Neural progenitor cell (in vitro differentiated cells): ENCODE measurements at places on chromosomes 5 and 9. TPM values are rescaled to one million over a fixed set of nuclear protein-coding genes. Genes with fewer than 3 reads are reported as not detected.
A peak's percentile ranks its signal among the peaks of the same experiment; 100 is the strongest.

DNA sequence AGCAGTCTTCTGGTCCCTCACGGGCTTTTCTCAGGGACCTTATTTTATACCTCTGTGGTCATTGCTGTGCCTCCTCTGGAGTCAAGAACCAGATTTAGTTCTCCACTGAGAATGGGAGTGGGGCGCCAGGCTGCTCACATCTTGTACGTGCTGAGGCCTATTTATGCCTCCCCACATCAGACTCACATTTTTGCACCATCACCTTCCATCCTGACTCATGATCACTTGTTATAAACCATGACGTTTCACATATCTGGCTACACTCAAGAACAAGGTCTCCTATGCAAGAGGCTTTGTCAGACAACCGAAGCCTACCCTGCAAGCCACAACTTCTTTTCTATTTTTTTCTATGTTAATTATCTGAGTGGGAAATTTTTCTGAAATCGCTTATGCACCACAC is 10.7 kb downstream of the PRUNE2 start:
- no peaks in the 10 kb centered on the region for H3K36me3 ChIP-seq
- H3K4me1 ChIP-seq = no peaks in the 10 kb centered on the region
- DNase-seq = no peak
- no peak overlapping the region for H3K4me3 ChIP-seq
- no peak overlapping the region for H3K27ac ChIP-seq

GRCh38 chr9:76646249-76646648 is 118.0 kb upstream of the PCA3 start:
- H3K4me1 ChIP-seq = peaks cover 28% of the 10 kb centered on the region
- no peak overlapping the region for H3K4me3 ChIP-seq
- DNase-seq = no peak
- no peak overlapping the region for H3K27ac ChIP-seq
- no peaks in the 10 kb centered on the region for H3K27me3 ChIP-seq
- no peaks in the 10 kb centered on the region for H3K36me3 ChIP-seq

DNA sequence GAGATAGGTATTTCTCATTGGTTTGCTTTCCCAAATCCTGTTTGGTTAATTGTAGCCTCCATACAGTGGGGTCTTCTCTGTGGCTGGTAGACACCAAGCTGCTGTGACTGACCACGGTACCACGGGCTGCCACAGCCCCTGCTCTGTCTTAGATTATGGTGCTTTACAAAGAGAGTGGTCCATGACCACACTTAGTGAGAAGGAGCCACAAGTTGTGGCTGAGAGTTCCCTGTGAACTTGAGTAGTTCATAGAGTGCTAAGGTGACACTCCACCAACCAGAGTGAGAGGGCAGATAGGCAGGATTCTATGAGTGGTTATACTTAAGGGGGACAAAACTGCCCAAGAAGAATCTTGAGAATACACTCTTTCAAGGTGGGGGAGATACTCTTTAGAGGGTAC is 25.8 kb upstream of the ZBTB34 start:
- no peak overlapping the region for H3K4me3 ChIP-seq
- no peak overlapping the region for H3K27ac ChIP-seq
- DNase-seq = no peak
- H3K27me3 ChIP-seq = no peaks in the 10 kb centered on the region
- no peaks in the 10 kb centered on the region for H3K4me1 ChIP-seq
- H3K36me3 ChIP-seq = no peaks in the 10 kb centered on the region

DNA sequence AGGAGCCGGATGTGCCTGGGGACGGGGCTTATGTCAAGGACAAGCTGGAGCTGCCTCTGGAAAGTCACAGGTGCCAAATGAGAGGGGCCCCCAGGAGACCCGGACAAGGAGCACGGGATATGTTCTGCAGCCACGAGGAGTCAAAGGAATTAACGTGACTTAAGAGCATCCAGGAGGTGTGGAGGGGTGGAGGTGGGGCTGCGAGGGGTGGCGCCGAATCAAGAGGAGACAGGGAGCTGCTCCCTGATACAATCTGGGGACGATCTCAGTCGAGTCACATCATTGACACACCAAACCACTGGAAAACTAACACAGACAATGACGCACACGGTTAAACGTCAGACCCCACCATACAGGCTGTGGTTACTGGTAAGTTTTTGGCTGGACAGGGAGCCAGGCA is 10.4 kb downstream of the CCDC127 start:
- H3K36me3 ChIP-seq = no peaks in the 10 kb centered on the region
- H3K27me3 ChIP-seq = no peaks in the 10 kb centered on the region
- DNase-seq = no peak
- no peaks in the 10 kb centered on the region for H3K4me1 ChIP-seq
- no peak overlapping the region for H3K27ac ChIP-seq
- no peak overlapping the region for H3K4me3 ChIP-seq

DNA sequence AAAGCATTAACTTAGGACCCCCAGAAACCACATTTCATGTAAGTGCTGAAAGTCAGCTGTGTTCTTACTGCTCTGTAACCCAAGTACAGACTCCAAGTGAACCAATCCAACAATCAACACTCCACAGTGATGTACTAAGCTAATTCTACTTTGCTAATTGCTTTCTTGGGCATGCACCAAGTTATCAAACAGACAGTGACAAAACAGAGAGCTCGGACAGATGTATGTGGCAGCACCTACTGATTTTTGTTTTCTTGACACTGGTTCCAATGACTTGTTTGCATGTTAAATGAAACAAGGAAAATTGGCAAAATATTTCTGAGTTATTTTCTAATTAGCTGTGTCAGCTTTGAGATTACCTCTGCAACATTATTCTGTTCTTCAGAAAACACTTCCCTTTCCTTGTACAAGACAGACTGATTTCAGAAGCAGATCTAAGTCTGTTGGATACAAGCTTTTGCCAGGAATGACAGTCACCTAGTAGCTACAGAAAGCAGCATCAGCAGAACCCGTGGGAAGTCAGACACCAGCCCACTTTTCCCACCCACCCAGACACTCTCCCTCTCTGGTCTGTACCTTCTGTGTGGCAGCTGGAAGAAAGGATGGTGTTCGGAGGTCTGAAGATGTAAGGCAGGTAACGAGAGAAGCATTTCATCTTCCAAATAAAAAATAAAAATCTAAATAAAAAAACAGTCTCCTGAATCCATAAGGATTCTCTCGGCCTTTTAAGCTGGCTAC is 176.7 kb upstream of the PPP2R2B start:
- peaks cover 17% of the 10 kb centered on the region for H3K4me1 ChIP-seq
- H3K36me3 ChIP-seq = no peaks in the 10 kb centered on the region
- no peaks in the 10 kb centered on the region for H3K27me3 ChIP-seq
- no peak overlapping the region for H3K4me3 ChIP-seq

DNA sequence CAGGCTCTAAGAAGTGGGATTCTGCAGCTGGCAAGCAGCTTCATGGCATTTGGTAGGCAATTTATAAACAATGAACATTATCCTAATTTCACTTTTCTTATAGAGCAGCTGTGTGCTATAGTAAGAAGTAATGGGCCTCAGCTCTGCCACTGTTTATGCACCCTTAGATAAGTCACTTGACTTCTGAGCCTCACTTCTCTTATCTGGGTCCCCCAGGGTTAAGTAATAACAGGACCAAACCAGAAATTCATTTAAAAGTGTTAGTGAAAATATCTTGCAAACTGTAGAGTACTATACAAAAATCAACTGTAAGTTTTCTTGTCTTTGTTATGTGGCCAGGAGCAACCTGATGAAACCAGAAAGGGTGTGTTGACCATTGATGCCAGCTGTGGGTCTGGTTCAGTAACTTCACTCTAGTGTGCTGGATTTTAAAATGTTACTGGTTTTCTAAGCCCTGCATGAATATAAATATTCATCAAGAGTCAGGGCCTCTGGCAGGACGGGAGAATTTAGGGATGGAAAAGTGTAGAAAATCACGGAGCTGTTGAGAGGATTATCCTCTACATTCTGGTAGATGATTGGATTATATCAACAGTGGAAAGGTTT is 24.2 kb downstream of the TNFAIP8 start:
- no peak for DNase-seq
- no peaks in the 10 kb centered on the region for H3K36me3 ChIP-seq
- H3K27me3 ChIP-seq = no peaks in the 10 kb centered on the region
- no peak overlapping the region for H3K4me3 ChIP-seq
- H3K27ac ChIP-seq = no peak overlapping the region
- H3K4me1 ChIP-seq = no peaks in the 10 kb centered on the region

- H3K27me3 ChIP-seq = peaks cover 3% of the 10 kb centered on the region
- H3K4me3 ChIP-seq = no peak overlapping the region
- H3K36me3 ChIP-seq = no peaks in the 10 kb centered on the region
- H3K4me1 ChIP-seq = no peaks in the 10 kb centered on the region
- H3K27ac ChIP-seq = no peak overlapping the region
These were observed 70.9 kb downstream of the TMEM215 start for GRCh38 chr9:32854271-32854670.

GRCh38 chr5:37812365-37812764 is 27.5 kb downstream of the GDNF start:
- no peak overlapping the region for H3K27ac ChIP-seq
- H3K36me3 ChIP-seq = no peaks in the 10 kb centered on the region
- no peak overlapping the region for H3K4me3 ChIP-seq
- peaks cover 16% of the 10 kb centered on the region for H3K4me1 ChIP-seq

DNA sequence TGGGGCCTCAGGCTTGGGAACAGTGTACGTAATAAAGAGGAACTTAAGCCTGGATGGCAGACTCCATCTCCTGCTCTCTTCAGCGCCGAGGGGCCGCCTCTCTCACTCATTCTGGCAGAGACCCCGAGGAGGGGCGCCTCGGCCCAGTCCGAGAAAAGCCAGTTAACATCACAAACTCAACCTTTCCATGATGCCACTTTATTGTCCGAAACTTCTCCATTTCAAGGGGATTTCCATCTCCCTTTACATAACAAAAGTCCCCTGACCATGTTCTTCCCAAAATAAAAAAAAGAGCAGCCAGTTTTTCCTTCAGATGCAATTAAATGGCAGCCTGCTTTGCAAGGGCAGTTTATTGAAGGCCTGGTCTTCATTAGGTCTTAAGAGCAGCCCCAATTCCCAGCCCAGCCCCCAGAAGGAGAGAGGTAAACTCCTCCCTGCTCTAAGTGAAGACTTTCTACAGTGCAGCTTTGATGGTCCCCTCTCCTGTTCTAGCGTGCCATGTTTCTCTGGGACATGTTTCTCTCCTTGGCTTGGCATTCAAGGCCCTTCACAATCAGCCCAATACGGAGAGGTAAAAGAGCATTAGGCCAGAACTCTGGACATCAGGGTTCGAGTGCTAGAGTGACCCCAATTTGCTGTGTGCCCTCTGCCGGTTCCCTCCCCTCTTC is 19.5 kb upstream of the RAB14 start:
- no peaks in the 10 kb centered on the region for H3K36me3 ChIP-seq
- H3K4me1 ChIP-seq = peaks cover 34% of the 10 kb centered on the region
- H3K27ac ChIP-seq = peak overlapping the region; percentile 5
- peaks cover 31% of the 10 kb centered on the region for H3K27me3 ChIP-seq
- H3K4me3 ChIP-seq = peak overlapping the region; percentile 14
- DNase-seq = peak; percentile 45

DNA sequence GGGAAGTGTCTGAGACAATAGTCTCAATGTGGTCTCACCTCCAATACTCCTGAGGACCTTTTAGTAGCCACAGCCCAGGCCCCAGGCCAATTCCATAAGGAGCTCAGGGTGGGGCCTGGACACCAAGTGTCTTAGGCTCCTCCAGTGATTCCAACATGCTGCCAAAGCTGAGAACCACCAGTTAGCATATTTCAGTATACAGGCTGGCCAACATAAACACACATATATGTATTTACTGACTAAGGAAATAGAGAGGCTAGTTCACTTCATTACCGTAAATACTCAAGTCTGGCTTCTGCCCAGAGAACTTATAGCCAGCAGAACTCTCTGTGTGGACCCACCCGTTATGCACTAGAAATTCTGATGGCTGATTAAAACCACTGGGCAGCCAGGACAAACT is 24.1 kb downstream of the S1PR3 start:
- no peak overlapping the region for H3K27ac ChIP-seq
- DNase-seq = no peak
- H3K36me3 ChIP-seq = no peaks in the 10 kb centered on the region
- no peaks in the 10 kb centered on the region for H3K27me3 ChIP-seq
- no peaks in the 10 kb centered on the region for H3K4me1 ChIP-seq

DNA sequence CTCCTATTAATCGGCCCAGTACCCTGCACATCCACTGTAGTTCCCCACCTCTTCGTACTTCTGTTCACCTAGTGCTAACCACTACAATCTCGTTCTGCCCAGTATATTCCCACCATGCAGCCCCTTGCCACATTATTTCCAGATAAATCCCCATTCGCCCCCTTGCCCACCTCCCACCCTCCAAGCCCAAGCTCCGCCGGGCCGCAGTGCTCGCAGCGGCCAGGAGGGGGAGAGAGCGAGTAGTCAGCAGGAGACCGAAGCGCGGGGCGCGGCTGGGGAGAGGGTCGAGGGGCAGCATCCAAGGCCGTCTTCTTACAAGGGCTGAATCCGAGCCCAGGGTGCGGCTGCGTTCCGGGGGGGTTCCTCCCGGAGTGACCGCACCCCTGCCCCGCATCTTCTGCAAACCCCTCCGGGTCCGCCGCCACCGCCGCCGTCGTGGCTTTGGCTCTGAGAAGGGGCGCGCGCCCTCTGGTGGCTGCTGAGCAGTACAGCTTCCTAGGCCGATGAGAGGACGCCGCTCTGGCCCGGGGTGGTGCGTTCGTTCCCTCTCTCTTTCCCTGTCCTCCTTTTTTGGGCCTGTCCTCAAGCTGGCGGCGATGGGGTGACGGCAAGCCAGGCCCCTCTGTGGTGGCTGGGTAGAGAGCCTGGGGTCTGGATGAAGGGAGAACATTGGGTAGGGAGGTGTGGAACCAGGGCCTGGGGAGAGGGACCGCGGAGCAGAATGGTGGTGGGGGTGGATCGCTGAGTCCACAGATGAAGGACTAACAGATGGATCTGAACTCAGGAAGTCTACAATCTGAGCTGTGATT is 30.0 kb upstream of the PSD2 start:
- no peak overlapping the region for H3K27ac ChIP-seq
- H3K4me1 ChIP-seq = peaks cover 19% of the 10 kb centered on the region
- no peaks in the 10 kb centered on the region for H3K36me3 ChIP-seq

- no peak overlapping the region for H3K27ac ChIP-seq
- H3K27me3 ChIP-seq = no peaks in the 10 kb centered on the region
These were observed 252.7 kb downstream of the EFNA5 start for GRCh38 chr5:107418071-107418470.

DNA sequence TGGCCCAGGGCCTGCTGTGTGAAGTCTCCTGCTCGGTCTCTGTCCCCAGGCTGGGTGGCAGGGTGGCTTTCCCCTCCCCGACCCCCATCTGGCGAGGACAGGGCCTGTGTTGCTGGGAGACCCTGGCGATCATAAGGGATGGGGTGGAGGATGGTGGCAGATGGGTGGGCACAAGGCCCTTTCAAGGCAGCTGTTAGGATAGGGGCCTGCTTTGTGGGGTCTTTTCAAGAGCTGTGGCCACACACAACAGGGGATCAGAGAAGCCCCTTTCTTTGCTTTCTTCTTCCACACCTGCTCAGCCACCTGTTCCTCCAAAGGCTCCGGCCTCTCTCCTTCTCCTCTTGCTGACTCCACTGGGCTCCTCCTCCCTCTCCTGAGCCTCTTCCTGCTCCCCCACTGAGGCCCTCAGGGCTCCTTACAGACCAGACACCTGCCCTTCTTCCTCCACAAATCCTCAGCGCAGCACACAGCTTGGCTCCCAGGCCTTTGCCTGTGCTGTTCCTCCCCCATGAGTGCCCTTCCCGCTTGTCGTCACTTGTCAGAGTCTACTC is 15.0 kb upstream of the NEURL1B start:
- DNase-seq = peak; percentile 32
- no peak overlapping the region for H3K4me3 ChIP-seq
- H3K36me3 ChIP-seq = no peaks in the 10 kb centered on the region
- H3K27me3 ChIP-seq = no peaks in the 10 kb centered on the region
- peaks cover 12% of the 10 kb centered on the region for H3K4me1 ChIP-seq
- H3K27ac ChIP-seq = no peak overlapping the region

- H3K36me3 ChIP-seq = no peaks in the 10 kb centered on the region
- H3K4me1 ChIP-seq = no peaks in the 10 kb centered on the region
- no peak for DNase-seq
- no peak overlapping the region for H3K27ac ChIP-seq
- no peak overlapping the region for H3K4me3 ChIP-seq
These were observed 634.3 kb downstream of the PDE4D start for GRCh38 chr5:59259237-59259636.

Gene ZNF883
- 11.5 and 20.0 TPM in 2 replicates for total RNA-seq

Gene NUTM2F
- total RNA-seq = 0.22 TPM in 1 of 2 replicates, not detected in the other
